Upper lobe of left lung (tissue), 6 donors: ENCODE measurements at places on chromosomes 1 and 21. TPM values are rescaled to one million over a fixed set of nuclear protein-coding genes. Genes with fewer than 3 reads are reported as not detected.

DNA sequence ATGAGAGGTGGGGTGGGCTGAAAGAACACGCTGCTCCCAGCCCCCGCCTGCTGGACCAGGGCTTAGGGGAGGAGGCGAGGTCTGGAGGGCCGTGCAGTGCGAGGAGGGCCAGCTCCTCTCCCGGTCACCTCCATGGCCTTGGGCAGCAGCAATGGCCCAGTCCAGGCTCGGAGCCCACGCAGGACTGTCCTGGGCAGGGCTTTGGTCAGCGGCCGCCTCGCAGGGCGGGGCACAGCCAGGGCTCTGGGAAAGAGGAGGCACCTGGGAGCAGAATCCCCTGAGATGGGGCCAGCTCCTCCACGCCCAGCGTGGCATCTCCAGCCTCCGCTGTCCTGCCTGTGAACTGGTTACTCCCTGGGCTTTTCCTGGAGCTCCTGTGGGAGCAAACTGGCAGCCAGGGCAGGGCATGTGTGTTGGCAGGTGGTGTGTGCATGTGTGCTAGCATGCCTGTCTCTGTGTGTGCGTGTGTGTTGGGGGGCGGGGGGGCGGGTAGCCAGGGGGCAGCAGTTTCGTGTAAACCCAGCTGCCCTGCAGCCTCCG is 27.4 kb downstream of the ARHGEF16 start:
- no peak for DNase-seq

GRCh38 chr1:38672692-38673091 is 186.9 kb downstream of the RRAGC start:
- DNase-seq, result peak; percentile 26

GRCh38 chr1:221886743-221887414 is 145.0 kb upstream of the DUSP10 start:
- DNase-seq, result peak; percentile 68

DNA sequence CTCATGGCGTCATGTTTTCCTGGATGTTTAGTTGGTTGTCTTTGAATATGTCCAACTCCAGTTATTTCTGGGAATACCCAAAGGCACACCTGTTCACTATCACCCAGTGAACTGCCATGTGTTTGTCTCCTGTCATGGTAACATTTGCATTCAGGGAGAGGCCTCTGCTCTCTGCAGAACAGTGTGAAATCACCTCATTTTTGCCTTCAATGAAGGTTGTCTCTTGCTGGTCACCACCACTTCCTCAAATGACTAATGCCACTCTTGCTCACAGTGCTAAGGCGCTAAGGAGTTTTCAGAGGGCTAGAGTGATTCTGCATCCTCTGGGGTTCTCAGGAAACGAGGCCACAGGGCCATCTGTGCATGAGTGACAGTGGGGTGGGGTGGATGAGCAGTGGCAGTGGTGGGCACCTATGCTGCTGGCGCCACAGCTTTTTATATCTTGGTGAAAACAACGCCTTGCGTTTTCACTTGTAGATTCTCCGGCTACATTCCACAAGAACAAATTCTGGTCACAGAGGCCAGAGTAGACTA is 60.0 kb upstream of the ATP5PO start:
- DNase-seq, result peak; percentile 56

- DNase-seq, result no peak
Measured at GRCh38 chr1:38834221-38834782, 25.3 kb downstream of the RRAGC start.

DNA sequence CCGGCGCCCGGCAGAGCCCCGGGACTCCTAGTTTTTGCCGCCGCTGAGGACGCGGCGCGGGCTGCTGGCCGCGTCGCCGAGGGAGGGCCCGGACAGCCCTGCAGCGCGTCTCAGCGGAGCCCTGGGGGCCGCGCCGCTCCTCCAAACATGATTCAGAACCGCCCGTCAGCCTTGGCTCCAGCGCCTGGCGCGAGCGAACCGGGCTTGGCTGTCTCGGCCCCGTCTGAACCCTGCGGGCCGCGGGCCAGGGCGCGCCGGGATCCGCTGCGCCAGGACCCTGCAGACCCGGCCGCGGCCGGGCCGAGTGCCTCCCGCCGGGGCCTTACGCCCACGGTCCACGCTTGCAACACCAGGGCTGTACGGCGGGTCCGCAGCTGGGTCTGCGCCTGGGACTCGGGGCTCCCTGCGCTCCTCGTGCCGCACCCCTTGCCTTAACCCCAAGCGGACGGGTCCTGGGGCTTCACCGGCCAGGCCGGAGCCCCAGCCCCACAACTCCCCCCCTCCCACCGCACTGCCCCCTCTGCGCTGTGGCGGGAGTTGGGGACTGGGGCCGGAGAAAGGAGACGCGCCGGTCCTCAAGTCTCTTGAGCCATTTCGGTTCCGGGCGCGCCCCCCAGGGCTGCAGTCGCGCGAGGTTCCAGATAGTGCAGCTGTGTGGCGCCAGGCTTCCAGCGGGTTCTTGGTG is 48.4 kb upstream of the CD34 start:
- DNase-seq, result no peak

DNA sequence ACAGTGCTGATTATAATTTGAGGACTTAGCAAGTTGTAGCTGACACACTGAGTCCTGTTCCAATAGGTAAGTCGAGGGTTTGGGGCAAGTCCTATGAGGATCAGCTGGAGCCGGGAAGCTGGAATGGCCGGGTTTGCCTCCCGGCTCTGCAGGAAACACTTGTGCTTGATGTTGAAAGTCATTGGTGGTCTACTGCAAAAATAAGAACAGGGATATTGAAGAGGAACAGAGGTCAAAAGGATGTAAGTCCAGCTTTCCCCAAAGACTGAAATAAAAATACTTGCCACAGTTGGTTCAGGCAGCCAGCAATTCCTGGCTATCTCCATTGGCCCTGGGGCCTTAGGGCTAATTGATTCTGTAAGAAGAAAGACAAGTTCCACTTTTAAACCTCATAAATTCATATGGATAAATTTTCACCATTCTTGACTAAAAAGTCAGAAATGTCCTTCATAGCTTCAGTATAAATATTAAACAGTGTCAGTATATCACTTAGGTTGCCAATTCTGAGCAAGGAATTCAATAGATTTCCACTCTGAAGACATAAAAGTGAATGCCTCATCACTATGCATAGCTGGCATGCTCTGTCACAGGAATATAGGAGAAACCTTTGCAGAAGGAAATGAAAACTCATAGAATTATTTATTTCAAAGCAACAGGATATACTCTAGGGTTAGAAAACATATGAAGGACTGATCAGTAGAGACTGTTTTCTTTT is 165.2 kb downstream of the AK5 start:
- DNase-seq, result no peak

GRCh38 chr1:241074507-241074906 is 282.5 kb downstream of the RGS7 start:
- DNase-seq, result no peak

DNA sequence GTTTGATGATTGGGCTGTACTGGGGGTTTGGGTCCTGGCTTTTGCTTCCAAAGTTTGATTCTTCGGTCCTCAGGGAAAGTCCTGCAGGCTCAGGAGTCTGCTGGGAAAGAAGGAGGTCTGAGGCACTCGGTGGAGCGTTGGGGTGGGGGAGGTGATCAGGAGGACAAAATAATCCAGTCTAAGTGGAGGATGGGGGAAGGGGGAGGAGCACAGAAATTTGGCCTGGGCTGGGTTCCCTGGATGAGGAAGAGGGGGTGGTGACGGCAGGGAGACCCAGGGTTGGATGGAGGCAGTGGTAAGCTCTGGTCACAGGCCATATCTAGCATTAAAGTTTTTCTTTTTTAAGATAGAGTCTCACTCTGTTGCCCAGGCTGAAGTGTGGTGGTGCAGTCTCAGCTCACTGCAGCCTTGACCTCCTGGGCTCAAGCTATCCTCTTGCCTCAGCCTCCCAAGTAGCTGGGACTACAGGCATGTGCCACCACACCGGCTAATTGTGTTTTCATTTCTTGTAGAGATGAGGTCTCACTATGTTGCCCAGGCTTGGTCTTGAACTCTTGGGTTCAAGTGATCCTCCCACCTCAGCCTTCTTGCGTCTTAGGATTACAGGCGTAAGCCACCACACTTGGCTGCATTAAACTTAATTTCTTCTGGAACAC is 6.8 kb downstream of the SH2D2A start:
- no peak for DNase-seq

DNA sequence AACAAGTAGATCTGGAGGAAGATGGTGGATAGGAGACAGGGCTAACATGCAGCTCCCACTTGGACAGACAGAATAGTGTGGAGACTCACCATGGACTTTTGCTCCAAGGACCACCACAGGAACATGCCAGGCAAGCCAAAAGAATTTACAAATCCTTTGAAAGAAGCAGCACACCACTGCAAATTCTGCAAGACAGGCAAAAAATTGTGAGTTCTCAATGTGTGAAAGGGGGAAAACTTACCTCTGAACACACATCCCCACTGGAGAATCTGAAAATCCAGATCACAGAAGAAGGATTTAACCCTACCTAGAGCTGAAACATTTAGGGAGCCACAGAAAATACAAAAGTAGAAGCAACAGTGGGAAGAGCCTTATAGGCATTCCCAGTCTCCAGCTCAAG is 23.0 kb downstream of the ARV1 start:
- DNase-seq, result no peak

DNA sequence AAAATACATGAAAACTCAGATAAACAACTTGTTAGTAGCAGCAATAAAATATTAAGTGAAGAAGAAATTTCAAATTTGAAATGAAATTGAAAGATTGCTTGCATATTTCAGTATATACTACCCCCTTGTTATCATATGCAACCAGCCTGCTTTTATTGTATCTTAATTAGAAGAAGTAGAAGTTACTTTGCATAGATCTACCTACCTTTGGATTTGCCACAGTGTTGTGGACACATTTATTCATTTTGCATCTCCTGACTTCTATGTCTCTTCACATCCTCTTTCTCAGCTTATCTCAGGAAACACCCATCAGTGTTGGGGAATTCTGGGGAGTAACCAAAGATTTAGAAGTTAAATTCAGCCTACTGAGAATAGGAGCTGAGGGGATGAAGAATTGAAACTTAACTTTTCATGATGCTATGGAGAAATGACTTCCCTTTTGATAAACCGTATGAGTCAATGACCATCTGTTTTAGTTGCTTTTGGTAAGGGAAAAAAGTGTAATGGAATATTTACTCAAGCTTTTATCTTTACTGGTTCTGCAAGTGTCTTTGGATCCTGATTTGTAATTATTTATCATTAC is 96.9 kb downstream of the RGL1 start:
- DNase-seq, result no peak

DNA sequence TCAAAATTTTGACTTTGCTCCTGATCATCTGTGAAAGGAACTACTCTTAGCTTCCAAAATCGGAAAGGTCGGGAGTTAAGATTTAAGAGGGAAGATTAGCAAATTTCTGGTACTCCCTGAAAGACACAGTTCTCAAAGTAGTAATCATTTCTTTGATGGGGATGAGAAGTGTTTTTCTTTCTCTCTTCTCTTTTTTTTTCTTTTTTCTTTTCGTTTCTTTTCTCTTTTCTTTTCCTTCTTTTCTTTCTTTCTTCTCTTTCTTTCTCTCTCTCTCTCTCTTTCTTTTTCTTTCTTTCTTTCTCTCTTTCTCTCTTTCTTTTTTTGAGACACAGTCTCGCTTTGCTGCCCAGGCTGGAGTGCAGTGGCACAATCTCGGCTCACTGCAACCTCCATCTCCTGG is 5.1 kb upstream of the RAB29 start:
- no peak for DNase-seq

- DNase-seq, result no peak
Measured at GRCh38 chr1:101004061-101004460, 21.5 kb downstream of the DPH5 start.

The SH2D5 gene
- total RNA-seq, result not detected

The NDUFS5 gene
- 144 TPM for total RNA-seq

The SPATA46 gene
- total RNA-seq, result not detected

The CTSE gene
- total RNA-seq, result 95.8 TPM

The OR2L8 gene
- not detected for total RNA-seq

The PRAMEF8 gene
- total RNA-seq, result not detected

The MEAF6 gene
- 75.2 TPM for total RNA-seq
